Activated CD4-positive, alpha-beta memory T cell treated with anti-CD3 and anti-CD28 coated beads, Interleukin-2, amount 10 ng/mL, durations not matched to agents 7 days and 5 days (primary cell): ENCODE measurements at places on chromosomes 5 and 9. TPM values are rescaled to one million over a fixed set of nuclear protein-coding genes. Genes with fewer than 3 reads are reported as not detected.

- no peak for DNase-seq
Observed at GRCh38 chr5:963310-963672, 45.3 kb upstream of the NKD2 start.

DNA sequence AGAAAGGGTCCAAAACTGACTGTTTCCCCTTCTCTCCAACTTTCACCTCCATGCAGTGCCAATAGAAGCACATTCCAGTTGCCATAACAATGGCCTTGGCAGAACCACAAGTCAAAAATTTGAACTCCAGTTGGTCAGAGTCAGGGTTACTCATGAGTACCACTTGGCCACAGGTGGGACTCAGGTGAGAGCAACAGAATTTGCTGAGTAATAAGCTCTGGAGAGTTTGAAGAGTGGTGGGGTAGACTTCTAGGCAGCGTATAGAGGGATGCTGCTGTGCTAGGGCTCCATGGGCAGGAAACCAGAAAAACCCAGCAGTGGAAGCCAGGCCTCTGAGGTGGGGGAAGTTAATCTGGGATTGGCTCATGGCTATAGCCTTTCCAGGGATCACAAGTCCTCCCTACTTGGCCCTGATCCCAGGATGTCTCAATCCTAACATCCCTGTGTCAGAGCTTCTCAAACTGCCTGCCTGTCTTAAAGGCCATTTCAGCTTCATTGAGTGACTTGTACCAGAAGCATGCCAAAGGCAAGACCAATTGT lies 30.2 kb downstream of the SNX18 start:
- DNase-seq = no peak

DNA sequence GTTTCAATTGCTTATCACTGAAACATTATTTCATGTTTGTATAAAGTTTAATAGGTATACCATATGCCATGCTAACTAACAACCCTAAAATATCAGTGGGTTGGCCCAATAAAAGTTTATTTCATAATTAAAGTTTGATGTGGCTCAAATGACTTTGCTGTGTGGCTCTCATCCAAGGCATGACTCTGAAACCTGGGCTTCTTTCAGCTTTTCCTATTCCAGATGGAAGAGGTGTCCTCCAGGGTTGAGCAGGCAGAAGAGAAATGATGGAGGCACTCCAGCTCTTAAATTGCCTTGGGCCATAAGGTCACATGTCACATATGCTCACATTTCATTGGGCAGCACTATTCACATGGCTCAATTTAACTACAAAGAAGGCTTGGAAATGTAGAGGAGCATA lies 101.9 kb downstream of the MACIR start:
- DNase-seq = no peak

DNA sequence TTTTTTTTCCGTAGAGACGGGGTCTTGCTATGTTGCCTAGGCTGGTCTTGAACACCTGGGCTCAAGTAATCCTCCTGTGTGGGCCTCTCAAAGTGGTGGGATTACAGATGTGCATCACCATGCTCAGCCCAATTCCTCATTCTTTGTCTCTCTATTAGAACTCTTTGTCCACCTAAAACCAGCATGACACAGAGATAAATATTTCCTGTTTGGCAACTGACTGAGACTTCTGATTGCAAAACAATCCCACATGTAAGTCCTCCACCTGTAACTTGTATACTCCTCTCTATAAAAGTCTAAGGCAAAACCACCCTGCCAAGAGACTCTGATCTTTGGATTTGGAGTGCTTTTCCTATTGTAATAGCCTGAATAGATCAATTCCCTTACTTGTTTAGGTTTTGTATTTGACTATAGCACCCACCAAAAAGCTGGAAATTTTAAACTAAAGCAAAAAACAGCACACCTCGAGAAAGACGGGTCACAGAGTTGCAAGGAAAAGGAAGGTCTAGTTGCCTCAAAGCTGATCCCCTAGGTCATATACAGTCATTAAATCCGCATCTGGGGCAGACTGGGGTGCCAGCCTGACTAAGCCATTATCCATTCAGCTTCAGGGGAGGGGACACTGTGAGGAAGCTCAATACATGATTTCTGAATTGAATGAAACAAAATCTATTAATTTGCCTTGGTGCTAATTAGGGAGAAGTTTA lies 13.5 kb upstream of the KIF27 start:
- DNase-seq = no peak

DNA sequence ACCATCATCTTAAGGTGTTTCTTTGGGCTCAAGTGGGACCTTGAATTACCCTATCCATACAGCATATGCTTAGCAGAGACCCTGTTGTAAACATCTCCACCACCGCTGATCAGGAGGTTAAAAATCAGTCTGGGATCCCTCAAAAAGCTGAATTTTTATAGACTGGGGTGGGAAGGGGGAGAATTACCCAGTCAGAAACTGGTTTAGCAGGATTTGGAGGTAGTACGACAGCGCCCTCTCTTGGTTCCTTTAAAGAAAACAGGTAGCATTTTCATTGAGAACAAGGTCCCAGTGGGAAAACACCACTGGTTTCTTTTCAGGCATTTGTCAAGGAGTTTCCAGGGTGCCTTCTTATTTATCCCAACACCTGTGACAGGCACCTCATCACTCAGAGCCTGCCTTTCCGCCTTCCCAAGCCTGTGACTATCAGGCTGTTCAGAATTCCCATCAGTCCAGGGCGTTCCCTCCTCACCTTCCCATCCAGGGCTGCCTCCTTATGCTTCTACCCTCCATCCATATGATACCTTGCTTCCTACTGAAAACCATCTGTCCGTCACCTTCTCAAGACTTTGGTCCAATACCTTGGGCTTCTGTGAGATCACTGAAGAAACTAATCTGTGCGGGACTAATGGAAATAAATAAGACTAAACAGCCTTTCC lies 203.8 kb upstream of the RAI14 start:
- no peak for DNase-seq

DNA sequence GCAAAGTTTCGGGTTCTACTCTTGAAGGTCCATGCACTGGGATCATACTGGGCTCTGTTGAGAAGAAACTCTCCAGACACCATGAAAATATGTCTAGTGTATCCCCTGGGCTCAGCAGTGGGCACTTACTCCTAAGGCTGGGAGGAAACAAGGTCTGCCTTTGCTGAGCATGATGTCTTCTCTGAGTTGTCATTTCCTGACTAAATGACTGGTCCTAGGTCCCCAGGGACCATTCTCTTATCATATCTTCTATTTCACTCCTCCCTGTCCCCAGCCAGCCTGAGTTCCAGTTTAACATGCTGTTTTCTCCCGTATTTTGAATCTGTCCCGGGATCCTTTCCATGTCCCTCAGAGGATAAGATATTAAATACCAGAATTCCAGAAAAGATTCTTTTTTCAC lies 225.4 kb downstream of the MTRR start:
- no peak for DNase-seq

- DNase-seq = peak; percentile 17
Observed at GRCh38 chr9:130368631-130369103, 76.1 kb upstream of the ASS1 start.

GRCh38 chr5:108878756-108879155 lies 131.1 kb downstream of the FER start:
- DNase-seq = no peak

DNA sequence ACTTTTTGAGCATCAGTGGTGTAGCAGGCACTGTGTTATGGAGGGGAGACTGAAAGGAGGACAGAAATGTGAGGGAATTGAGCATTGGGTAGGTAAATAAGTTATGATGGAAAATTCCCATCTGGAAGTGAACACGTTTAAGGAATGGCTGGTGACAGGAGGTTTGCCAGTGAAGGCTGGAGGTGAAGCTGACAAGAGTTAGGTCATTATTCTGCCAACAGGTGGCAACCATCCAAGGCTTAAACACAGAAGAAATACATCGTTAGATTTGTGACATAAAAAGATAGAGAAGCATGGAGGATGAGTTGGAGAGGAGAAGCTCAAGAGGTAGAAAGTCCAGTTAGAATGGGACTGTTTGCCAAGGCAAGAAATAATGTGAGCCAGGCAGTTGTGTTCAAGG lies 455.3 kb upstream of the SGCD start:
- DNase-seq = no peak

GRCh38 chr5:36389245-36389644 lies 87.5 kb upstream of the RANBP3L start:
- DNase-seq = no peak

DNA sequence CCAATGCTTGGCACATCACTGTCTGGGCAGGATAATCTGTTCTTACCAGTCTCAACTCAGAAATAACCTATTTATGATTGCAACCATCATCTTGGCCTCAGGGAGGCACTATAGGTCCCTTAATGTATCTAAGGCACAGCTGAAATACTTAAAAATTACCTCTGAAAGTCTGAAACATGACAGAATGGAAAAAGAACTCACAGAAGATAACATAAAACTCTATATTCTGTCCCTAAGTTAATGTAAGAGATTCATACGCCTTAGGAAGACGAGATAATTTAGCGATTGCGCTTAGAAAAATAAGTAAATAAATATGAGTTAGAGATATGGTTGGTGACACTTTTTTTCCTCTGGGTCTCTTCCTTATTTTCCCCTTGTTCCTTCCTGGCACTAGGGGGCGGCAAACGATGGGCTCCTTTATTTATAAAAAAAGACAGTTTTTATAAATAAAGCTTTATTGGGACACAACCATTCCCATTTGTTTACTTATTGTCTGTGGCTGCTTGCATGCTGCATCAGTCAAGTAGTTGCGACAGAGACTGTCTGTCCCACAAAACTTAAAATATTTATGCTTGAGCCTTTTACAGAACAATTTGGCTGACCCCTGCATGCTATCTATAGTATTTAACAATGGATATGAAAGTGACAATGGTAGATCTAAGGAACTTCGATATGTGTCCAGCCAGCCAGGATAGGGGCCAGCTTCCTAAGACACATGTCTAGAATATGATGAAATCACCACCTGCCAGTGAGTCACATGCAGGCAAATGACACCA lies 79.6 kb downstream of the PDE4D start:
- DNase-seq = no peak

DNA sequence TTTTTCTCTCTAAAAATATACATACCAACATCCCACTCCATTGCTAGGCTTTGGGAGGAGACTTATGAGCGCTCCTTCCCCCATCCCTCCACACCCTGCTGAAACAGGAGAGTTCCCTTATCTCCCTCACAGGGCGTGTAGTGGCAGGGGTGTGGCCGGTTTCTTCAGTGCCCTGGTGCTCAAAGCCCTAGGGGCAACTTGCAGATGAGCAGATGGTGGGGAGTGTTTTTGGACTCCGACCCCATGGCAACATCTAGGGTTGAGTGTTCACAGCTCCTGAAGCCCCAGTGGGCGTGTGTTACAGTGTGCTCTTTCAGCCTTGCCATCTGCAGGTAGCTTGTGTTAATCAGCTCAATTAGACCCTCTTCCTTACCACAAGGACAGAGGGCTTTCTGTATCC lies 409.5 kb downstream of the MAT2B start:
- DNase-seq = no peak

- DNase-seq = no peak
Observed at GRCh38 chr9:113920872-113921271, 44.8 kb downstream of the ZNF618 start.

- DNase-seq = no peak
Observed at GRCh38 chr9:34610434-34611206, 1.3 kb downstream of the RPP25L start.

DNA sequence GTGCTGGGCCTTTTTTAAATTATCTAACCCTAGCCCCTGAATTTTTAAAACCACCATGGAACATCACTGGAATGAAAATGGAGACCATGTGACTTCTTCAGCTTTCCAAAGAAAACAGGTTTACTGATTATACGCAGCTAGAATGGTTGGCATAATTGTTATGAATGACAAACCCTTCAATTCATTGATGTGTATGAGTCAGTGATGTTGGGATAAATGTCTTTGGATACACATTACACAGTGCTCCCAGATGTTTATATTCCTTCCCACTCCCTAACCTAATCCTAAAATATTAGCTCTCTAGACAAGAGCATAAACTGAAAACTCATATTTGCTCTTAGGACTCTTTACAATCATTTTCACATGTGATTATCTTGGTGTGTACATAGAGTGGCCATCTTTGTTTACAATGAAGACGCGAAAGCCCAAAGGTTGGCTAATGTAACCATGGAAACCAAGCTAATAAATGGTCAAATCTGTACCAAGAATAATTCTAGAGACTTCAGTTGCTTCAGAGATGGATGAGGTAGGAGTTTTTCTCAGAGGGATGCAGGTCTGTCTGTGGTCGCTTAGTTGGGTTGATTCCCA lies 131.2 kb upstream of the HMHB1 start:
- no peak for DNase-seq

- peak; percentile 69 for DNase-seq
Observed at GRCh38 chr5:142145106-142145900, 36.7 kb downstream of the NDFIP1 start.

DNA sequence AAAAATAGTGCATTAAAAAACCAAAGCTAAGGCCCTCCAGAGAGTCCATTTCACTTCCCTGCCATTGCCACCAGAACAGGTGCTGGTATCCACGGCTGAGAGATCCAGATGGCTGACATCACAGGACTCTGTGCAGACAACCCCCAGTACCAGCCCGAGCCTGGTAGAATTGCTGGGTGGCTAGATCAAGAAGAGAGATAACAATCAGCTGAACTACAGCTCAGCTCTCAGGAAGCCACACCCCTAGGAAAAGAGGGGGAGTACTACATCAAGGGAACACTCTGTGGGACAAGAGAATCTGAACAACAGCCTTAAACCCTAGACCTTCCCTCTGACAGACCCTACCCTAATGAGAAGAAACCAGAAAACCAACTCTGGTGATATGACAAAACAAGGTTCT lies 73.8 kb upstream of the SLIT3 start:
- no peak for DNase-seq

DNA sequence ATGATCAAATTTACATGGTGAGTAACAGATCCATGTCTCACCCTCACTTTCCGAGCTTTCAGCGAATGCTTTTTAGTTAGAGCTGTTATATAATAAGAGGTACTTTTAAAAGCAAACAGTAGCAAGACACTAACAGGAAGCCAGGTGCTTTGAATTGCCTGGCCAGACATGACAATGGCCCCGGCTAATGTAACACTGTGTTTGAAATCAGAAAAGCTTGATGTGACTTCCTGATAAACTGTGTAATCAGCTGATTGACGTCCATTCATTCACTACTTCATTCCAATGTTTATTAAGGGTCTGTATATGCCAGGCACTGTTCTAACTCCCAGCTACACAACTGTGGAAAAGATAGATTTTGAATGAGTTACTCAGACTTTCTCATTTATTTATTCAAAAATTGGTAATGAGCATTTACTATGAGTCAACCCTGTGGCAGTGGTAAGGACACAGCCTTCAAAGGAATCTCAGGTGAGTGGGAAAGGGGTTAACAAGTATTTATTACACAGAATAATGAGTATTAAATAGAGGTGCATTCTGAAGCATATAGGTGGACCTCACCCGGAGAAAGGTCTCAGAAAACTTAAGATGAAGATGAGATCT lies 26.6 kb downstream of the DPYSL3 start:
- no peak for DNase-seq

SYK gene
- total RNA-seq = not detected

BTNL8 gene
- not detected for total RNA-seq

TSLP gene
- total RNA-seq = 0.15 TPM

COX7C gene
- total RNA-seq = 444 TPM

CDK7 gene
- total RNA-seq = 30.5 TPM

ZDHHC11B gene
- not detected for total RNA-seq

ZSWIM6 gene
- 7.1 TPM for total RNA-seq

TBC1D2 gene
- 11.9 TPM for total RNA-seq

CCNI2 gene
- total RNA-seq = 6.4 TPM

ENHO gene
- not detected for total RNA-seq

SOX30 gene
- total RNA-seq = 0.33 TPM

SLC6A18 gene
- not detected for total RNA-seq

AP3B1 gene
- 42.7 TPM for total RNA-seq

RAB3C gene
- total RNA-seq = not detected
